ENCODE measurements at places on chromosomes 16 and 17.

DNA sequence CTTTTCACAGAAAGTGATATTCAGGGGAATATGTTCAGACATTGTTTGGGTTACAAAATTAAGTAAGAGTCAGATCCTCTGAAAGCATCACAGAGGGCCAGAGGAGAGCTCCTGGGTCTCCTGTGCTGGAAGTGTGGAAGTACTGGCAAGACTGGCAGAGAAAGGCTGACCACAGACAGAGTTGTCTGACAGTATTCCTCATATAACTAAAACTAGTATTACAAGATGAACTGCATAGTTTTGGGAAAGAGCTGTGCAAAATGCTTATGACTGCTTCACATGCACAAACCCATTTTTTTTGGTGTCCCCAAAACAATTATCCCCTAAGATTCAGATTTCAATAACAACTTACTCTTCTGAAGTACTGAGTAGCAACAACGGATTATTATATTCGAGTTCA, 35.2 kb downstream of the N4BP1 start:
- DNase-seq: no peak

- no peak for DNase-seq
These were observed 15.4 kb upstream of the ARHGAP17 start for GRCh38 chr16:25030420-25031131.

GRCh38 chr16:4489030-4489429, 12.8 kb downstream of the HMOX2 start:
- DNase-seq: peak; percentile 50

- no peak for DNase-seq
These were observed 1.2 kb upstream of the TMEM88 start for GRCh38 chr17:7853691-7854038.

- no peak for DNase-seq
These were observed 15.9 kb downstream of the IRX3 start for GRCh38 chr16:54270711-54271110.

- no peak for DNase-seq
These were observed 23.2 kb downstream of the USP43 start for GRCh38 chr17:9668517-9668916.

GRCh38 chr16:47732523-47733111, 271.5 kb downstream of the PHKB start:
- peak; percentile 94 for DNase-seq

Data from AG04450 (cell line).